ENCODE measurements at places on chromosomes 6 and 20. TPM values are rescaled to one million over a fixed set of nuclear protein-coding genes. Genes with fewer than 3 reads are reported as not detected.

DNA sequence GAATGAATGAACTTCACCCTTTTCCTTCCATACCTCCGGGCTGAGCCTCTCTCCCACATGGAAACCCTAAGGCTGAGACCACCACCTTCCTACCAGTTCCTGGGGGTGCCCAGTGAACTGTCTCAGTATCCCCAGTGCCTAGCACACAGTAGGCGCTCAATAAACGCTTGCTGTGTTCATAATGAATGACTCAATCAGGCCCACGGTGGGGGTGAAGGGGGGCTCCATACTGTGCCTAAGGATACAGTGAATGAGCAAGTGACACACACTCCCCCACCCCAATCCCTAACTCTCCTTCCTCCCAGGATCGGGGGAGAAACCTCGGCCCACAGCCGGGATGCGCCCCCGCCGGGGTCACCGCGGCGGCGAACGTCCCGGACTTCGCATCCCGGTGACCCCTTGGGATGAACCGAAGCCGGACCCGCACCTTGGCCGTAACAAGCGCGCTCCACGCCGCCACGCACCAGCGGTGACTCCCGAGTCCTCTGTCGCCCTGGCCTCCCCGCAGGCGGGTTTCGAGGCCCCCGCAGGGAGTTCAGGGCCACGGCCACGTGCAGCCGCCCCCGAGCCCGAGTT is 592 bp downstream of the KCNG1 start:
- peak overlapping the region; percentile 60 for H3K4me3 ChIP-seq
- no peak for DNase-seq
- peaks cover 72% of the 10 kb centered on the region for H3K27me3 ChIP-seq
- no peak overlapping the region for H3K27ac ChIP-seq
- peaks cover 9% of the 10 kb centered on the region for H3K4me1 ChIP-seq

Gene POU5F1
- not detected for total RNA-seq

Gene TSPO2
- total RNA-seq: not detected

Gene ADIG
- not detected for total RNA-seq

- H3K4me1 ChIP-seq: peaks cover 40% of the 10 kb centered on the region
- no peaks in the 10 kb centered on the region for H3K36me3 ChIP-seq
- H3K4me3 ChIP-seq: no peak overlapping the region
- no peak for DNase-seq
- no peak overlapping the region for H3K27ac ChIP-seq
Measured at GRCh38 chr6:87721311-87721710, 19.3 kb upstream of the AKIRIN2 start.

Gene BTNL2
- total RNA-seq: not detected

- DNase-seq: no peak
- H3K27me3 ChIP-seq: no peaks in the 10 kb centered on the region
- peaks cover 2% of the 10 kb centered on the region for H3K36me3 ChIP-seq
- H3K4me1 ChIP-seq: peaks cover 13% of the 10 kb centered on the region
- H3K27ac ChIP-seq: peak overlapping the region; percentile 45
Measured at GRCh38 chr6:154926366-154926765, 68.7 kb upstream of the TIAM2 start.

Gene LHFPL5
- total RNA-seq: not detected

Gene TRMT6
- total RNA-seq: 14.6 TPM

- H3K4me1 ChIP-seq: peaks cover 30% of the 10 kb centered on the region
- H3K27me3 ChIP-seq: no peaks in the 10 kb centered on the region
- no peak overlapping the region for H3K4me3 ChIP-seq
- no peaks in the 10 kb centered on the region for H3K36me3 ChIP-seq
Measured at GRCh38 chr20:41577129-41578009, 40.8 kb downstream of the CHD6 start.

- H3K27ac ChIP-seq: peak overlapping the region; percentile 98
- peaks cover 20% of the 10 kb centered on the region for H3K36me3 ChIP-seq
- no peak for DNase-seq
- H3K27me3 ChIP-seq: no peaks in the 10 kb centered on the region
- peak overlapping the region; percentile 99 for H3K4me3 ChIP-seq
Measured at GRCh38 chr6:32189742-32190053, 304 bp downstream of the PBX2 start.

Gene DPPA5
- total RNA-seq: not detected

GRCh38 chr6:12116264-12116800 is 104.2 kb downstream of the HIVEP1 start:
- H3K4me1 ChIP-seq: peaks cover 39% of the 10 kb centered on the region
- no peak overlapping the region for H3K4me3 ChIP-seq
- DNase-seq: no peak
- H3K27me3 ChIP-seq: no peaks in the 10 kb centered on the region
- peaks cover 9% of the 10 kb centered on the region for H3K36me3 ChIP-seq

- no peak overlapping the region for H3K4me3 ChIP-seq
- H3K4me1 ChIP-seq: no peaks in the 10 kb centered on the region
- no peaks in the 10 kb centered on the region for H3K27me3 ChIP-seq
- no peak overlapping the region for H3K27ac ChIP-seq
- no peaks in the 10 kb centered on the region for H3K36me3 ChIP-seq
- DNase-seq: no peak
Measured at GRCh38 chr6:19552588-19552987, 284.6 kb upstream of the ID4 start.

Measured in T-helper 17 cell (primary cell).